ENCODE measurements at places on chromosomes 5 and 9.

- DNase-seq, result no peak
Observed at GRCh38 chr5:96142786-96143434, 181.3 kb upstream of the ELL2 start.

DNA sequence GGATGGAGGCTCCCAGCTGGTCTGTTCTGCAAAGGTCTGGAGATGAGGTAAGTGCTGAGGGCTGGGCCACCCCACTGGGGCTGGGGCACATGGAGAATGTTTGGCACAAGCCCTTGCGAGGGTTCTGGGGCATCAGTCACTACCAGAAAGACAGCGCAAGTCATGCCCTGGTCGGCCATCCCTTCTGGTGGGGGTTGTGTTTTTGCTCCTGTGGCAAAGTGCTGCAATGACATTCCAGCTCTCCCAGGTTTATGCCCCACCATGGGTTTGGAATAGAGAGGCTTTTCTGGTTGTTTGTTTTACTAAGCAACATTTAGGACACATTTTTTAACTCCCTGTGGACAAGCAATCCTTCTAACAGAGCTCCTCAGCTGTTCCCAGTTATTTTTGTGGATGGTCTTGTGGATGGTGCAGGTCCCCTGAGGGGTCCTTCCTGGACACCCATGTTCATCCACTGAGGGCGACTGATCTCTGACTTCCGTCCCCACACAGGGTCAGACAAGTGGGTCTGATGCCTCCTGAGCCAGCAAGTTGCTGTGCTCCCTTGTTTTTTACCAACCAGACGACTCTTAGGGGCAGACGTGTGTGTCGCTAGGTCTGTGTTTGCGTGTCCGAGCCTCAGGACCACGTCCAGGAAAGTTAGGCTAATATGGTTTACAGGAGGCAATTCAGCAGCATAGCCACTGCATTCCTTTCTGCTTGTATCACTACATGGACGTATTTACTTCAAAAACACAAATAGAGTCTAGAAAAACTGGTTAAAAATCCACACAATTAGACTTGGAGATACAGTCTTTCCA lies 64.9 kb upstream of the ECM2 start:
- DNase-seq, result no peak

GRCh38 chr5:93022796-93023447 lies 558.1 kb downstream of the NR2F1-AS1 start:
- DNase-seq, result no peak

DNA sequence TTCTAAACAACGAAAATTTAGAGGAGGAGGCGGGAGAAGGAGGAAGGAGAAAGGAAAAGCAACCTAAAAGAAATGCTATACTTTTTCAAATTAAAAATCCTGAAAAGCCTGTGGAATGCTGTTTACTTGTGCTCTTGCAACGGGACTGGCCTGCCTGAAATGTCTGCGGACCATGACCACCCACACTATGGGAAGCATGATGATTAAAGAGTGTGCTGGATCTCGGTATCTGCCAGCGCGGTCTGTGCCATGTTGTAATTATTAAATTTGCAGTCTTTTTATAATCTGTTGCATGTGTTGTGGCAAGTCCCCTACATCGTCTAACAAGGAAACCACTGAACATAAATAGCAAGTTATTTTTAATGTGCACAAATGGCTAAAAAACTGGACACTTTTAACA lies 111.4 kb downstream of the FANCC start:
- DNase-seq, result no peak

- no peak for DNase-seq
Observed at GRCh38 chr5:147346006-147346561, 111.3 kb downstream of the STK32A start.

DNA sequence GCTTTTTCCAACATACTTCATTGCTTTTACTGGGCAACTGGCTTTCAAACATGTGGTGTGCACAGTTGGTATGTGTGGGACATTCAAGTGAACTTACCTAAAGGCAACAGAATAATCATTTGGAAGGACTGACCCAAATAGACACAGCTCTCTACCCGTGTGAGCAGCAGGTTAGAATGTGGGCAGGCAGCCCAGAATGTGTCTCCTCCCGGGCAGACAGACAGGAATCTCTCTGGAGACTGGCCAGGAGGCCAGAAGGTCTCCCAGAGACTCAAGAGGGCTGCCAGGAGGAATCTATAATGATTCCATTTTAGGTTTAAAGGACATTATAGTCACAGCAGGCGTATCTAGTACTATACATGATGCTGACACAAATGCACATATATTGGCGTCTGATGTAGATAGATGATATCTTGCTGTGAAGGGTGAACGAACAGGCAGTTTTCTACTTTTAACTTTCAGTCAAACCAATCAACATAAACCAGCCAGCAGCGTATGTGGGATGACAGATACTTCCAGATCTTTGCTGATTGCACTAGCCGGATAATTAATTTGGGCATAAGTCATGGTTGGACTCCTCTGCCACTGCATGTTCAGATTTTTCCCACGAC lies 297.4 kb upstream of the ZNF608 start:
- DNase-seq, result no peak

DNA sequence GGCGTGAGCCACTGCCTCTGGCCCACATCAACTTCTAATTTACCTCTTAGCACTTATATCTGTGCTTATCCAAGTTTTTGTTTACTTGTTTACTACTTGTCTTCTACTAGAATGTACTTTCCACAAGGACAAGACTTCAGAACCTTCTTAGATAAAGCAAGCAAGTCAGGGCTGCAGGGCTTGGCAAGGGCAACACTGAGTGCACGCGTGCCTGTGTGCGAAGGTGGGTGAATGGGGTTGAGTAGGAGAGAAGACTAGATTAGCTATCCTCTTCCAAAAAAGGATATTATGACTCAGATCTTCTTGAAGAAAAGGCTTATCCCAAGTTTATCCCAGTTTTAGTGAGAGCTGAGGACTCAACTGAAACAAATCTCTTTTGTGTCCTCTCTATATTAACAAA lies 19.3 kb downstream of the AK3 start:
- no peak for DNase-seq

DNA sequence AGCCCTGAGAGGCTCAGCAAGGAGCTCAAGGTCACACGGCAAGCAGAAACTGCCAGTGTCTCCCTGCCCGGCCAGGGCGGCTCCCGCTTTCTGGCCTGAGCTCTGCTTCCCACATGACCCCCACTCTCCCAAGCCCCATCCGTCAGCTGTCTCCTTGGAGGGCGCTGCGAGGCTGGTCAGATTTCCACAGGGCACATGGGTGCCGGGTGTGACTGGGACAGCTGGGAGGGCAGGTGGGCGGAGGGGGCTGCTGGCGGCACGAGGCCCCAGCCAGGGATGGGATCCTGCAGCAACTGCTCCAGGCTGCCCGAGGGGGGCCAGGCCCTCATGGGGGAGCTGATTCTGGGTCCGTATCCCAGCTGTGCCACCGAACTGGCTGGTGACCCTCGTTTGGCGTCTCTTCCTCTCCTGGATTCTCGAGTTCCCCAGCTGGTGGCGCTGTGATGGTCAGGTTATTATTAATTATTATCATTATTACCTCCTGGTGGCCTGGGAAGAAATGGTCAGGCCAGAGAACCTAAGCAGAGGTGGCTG lies 12.9 kb upstream of the WDR38 start:
- DNase-seq, result no peak

All from neuronal stem cell (in vitro differentiated cells).